ENCODE measurements at places on chromosomes 5 and 9. TPM values are rescaled to one million over a fixed set of nuclear protein-coding genes. Genes with fewer than 3 reads are reported as not detected.

SAP30L gene
- 24.5 TPM for total RNA-seq

STOM gene
- total RNA-seq, result 200 TPM

CCDC192 gene
- total RNA-seq, result not detected

PFN3 gene
- total RNA-seq, result not detected

ADGRD2 gene
- total RNA-seq, result not detected

ANKRD18A gene
- total RNA-seq, result not detected

DOCK2 gene
- 3.5 TPM for total RNA-seq

KCTD16 gene
- total RNA-seq, result under 0.01 TPM

NOTCH1 gene
- total RNA-seq, result 6.0 TPM

REXO4 gene
- 15.6 TPM for total RNA-seq

GOLPH3 gene
- total RNA-seq, result 44.3 TPM

GABRA6 gene
- not detected for total RNA-seq

SCGB3A2 gene
- not detected for total RNA-seq

GMCL2 gene
- not detected for total RNA-seq

MAP1B gene
- total RNA-seq, result 195 TPM

NR6A1 gene
- total RNA-seq, result 1.0 TPM

PCDHB12 gene
- total RNA-seq, result 6.2 TPM

SARDH gene
- 15.3 TPM for total RNA-seq

PCDHB14 gene
- 18.6 TPM for total RNA-seq

CDH9 gene
- not detected for total RNA-seq

TLX3 gene
- not detected for total RNA-seq

FAM169A gene
- total RNA-seq, result 16.5 TPM

CCDC183 gene
- 0.16 TPM for total RNA-seq

ATP10B gene
- total RNA-seq, result not detected

AQP7 gene
- not detected for total RNA-seq

ACTBL2 gene
- not detected for total RNA-seq

SLC45A2 gene
- not detected for total RNA-seq

CCL27 gene
- total RNA-seq, result not detected

DMRT3 gene
- not detected for total RNA-seq

KLHL3 gene
- not detected for total RNA-seq

COL23A1 gene
- total RNA-seq, result not detected

SLIT3 gene
- total RNA-seq, result 12.9 TPM

CNTFR gene
- total RNA-seq, result not detected

SHLD3 gene
- 8.0 TPM for total RNA-seq

FOXD4 gene
- total RNA-seq, result 0.24 TPM

TAL2 gene
- total RNA-seq, result not detected

FABP6 gene
- not detected for total RNA-seq

NKD2 gene
- total RNA-seq, result 0.37 TPM

SNX18 gene
- 49.5 TPM for total RNA-seq

SERF1A gene
- total RNA-seq, result 5.9 TPM

ELAVL2 gene
- total RNA-seq, result 0.08 TPM

INSYN2B gene
- 3.8 TPM for total RNA-seq

TAS2R1 gene
- not detected for total RNA-seq

STING1 gene
- total RNA-seq, result 49.2 TPM

PCDHB6 gene
- total RNA-seq, result 0.29 TPM

CATSPER3 gene
- 0.08 TPM for total RNA-seq

SH3RF2 gene
- 11.2 TPM for total RNA-seq

PHF24 gene
- total RNA-seq, result not detected

C5orf52 gene
- total RNA-seq, result not detected

EGFL7 gene
- 0.08 TPM for total RNA-seq

MYOZ3 gene
- total RNA-seq, result not detected

PCDHGA4 gene
- total RNA-seq, result 1.7 TPM

MPDZ gene
- total RNA-seq, result 25.2 TPM

CA9 gene
- total RNA-seq, result not detected
